ENCODE measurements at places on chromosomes 13 and 19.

DNA sequence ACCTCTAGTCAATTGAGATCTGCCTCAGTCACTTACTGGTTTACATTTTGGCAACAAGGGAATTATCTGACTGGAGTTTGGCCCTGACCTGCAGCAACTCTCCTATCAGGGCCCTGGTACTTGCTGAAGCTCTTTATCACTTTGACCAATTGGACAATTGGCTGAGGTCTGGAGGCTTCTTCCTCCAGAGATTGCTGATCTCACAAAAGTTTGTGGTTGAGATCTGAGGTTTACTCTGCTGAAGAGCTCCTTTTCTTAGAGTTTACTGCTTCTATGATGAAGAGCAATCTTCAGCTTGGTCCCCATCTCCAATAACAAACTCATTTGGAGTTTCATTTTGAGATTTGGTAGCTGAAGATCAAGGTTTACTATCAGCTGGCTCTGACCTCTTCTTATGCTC, 276.9 kb upstream of the SGCG start:
- DNase-seq: no peak

- no peak for DNase-seq
Observed at GRCh38 chr13:49323344-49323743, 75.6 kb downstream of the CDADC1 start.

GRCh38 chr19:38736036-38736412, 8.2 kb downstream of the CAPN12 start:
- peak; percentile 61 for DNase-seq

- no peak for DNase-seq
Observed at GRCh38 chr13:51324714-51325420, 14.6 kb upstream of the SERPINE3 start.

- no peak for DNase-seq
Observed at GRCh38 chr13:90534617-90535370, 812.7 kb upstream of the MIR17HG start.

DNA sequence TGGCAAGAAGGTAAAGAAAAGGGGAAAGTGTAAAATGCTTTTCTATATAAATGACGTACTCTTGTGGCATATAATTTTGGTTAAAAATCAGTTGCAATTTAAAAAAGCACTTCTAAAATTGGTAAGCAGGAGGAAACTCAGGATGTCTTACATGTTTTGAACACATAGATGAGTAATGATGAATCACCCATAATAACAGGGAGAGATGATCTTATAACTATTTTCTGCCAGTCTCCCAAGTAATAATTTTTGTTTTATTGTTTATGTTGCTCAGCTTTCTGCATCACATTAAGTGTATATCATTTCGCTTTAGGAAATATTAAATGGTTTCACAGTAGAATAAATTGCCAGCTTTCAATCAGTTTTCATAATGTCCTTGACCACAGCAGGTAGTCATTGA, 1430.7 kb upstream of the PCDH20 start:
- DNase-seq: no peak

DNA sequence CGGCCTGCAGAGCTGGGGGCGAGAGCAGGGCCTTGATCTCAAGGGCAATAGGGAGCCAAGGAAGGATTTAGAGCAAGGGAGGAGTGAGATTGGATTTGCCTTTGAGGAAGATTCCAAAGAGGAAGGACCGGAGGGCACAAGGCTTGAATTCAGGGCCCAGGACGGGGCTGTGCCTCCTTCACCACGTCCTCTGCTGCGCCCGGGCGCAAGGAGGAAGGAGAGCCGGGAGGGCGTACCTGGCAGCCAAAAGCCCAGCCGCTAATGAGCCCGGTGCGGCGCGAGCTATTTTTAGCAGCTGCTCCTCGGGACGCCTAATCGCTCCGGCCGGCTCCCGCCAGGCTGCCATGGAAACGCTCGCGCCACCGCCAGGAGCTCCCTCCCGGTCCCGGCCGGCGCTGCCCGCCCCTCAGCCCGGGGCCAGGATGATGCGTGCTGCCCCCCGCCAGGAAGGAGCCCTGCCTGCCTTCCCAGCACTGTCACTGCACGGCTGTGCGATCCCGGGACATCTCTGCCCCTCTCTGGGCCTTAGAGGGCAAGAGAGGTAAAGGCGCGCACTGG, 31.3 kb downstream of the TINCR start:
- peak; percentile 84 for DNase-seq

DNA sequence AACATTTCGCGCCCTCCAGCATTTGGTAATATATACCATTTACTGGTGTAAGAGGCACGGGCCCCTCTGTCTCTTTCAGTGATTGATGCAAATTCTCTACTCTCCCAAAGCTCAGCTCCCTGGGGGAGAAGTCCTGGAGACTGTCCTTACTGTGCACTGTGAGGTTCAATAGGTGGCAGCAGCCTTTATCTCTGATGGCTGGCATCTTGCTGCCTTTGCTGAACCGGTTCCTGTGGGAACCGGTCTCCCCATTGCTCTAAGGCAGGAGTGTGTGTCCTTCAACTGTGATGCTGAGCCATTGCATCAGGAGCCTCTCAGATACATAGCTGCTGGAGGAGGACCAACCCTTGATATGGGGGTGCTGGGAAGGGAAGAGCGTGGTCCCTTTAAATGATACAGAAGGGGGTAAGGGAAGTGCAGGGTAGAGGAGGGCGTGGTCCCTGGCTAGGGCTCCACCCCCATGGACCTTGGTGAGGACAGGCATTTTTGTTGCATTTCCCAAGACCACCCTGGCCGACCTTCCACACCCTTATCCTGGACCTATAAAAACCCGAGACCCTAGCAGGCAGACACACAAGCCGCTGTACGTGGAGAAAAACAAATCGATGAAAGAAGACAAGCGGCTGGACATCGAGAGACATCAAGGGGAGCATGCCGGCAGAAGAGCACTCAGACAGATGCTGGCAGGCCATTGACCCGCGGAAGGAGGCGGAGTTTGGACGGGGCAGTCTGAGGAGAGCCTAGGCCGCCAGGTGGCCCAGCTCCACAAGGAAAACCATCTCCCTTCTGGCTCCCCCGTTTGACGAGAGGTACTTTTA, 41.1 kb upstream of the GTF3A start:
- no peak for DNase-seq

DNA sequence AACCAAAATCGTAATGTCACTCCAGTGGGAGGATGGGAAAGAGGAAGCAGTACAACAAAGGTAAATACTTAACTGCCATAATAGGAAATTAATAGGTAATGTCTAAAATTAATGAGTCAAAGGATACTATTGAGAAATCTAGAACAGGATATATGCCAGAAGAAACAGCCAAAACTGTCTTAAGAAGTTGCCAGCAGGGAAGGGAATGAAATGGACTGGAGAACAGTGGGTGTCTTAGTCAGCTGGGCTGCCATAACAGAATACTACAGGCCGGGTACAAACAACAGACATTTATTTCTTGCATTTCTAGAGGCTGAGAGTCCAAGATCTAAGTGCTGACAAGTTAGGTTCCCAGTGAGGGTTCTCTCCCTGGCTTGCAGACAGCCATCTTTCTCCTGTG, 40.3 kb upstream of the IPO5 start:
- DNase-seq: no peak

GRCh38 chr13:66036024-66036614, 1194.0 kb downstream of the PCDH9 start:
- no peak for DNase-seq

GRCh38 chr13:70960841-70961443, 852.7 kb upstream of the KLHL1 start:
- DNase-seq: no peak

- DNase-seq: no peak
Observed at GRCh38 chr13:51916051-51916818, 54.5 kb downstream of the CCDC70 start.

- DNase-seq: no peak
Observed at GRCh38 chr19:18804139-18804601, 13.1 kb upstream of the COMP start.

DNA sequence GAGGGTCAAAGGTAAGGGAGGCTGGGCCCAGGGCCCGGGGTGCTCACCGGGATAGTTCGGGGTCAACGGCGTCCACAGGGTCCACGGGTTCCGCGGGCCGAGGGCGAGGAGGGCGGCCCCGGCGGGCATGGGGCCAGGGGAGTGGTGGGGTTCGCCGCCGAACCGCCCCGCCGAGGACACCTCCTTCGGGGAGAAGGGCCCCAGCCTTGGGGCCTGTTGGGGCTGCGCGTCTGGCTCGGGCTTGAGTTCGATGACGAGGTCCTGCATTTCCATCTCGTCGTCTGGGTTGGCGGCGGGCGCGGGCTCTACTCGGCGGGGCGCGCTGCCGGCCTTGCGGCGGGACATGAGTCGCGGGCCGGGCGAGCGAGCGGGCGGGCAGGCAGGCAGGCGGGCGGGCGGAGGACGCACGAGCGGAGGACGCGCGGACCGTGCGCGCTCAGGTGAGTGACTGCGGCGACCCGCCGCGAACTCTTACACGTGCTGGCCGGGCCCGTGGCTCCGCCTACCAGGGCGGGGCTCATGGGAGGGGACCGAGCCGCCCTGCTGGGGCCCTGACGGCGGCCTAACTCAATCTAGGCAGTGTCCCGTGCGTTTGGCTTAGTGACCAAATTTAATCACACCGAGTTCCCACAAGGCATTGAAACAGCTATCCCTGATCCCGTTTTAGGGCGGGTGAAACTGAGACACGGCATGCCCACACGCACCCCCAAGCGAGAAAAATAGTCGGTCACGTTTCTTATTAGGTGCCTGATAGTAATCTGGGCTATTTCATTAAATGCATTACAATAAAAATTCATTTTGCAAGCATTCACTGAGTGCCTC, at the start of gene ZNF296:
Gene ZNF296, minus strand, starts transcription at position 450 of the 822 bp plus-strand sequence. Its CDS starts 105 bp downstream, at position 345.
- peak; percentile 86 for DNase-seq

GRCh38 chr13:112132619-112133018, 65.7 kb downstream of the SOX1 start:
- no peak for DNase-seq

DNA sequence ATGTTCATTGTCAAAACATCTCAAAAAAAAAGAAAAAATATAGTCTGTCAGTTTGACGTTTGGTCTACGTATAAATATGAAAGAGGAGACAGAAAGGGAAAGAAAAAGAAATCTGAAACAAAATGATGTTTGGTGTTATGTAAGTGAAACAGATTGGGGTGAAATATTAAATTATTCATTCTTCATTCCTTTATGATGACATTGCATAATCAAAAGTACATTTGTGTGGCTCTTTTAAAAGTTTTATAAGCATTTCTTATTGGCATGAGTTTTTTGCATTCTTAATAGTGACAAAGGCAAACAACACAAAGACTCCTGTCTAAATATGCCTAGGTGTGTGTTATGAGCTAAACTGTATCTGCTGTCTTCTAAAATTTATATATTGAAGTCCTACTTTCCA, 232.6 kb downstream of the EFNB2 start:
- DNase-seq: no peak

GRCh38 chr13:76883236-76883635, 3.0 kb downstream of the KCTD12 start:
- no peak for DNase-seq

GRCh38 chr13:94243551-94243950, 235.9 kb downstream of the DCT start:
- no peak for DNase-seq

DNA sequence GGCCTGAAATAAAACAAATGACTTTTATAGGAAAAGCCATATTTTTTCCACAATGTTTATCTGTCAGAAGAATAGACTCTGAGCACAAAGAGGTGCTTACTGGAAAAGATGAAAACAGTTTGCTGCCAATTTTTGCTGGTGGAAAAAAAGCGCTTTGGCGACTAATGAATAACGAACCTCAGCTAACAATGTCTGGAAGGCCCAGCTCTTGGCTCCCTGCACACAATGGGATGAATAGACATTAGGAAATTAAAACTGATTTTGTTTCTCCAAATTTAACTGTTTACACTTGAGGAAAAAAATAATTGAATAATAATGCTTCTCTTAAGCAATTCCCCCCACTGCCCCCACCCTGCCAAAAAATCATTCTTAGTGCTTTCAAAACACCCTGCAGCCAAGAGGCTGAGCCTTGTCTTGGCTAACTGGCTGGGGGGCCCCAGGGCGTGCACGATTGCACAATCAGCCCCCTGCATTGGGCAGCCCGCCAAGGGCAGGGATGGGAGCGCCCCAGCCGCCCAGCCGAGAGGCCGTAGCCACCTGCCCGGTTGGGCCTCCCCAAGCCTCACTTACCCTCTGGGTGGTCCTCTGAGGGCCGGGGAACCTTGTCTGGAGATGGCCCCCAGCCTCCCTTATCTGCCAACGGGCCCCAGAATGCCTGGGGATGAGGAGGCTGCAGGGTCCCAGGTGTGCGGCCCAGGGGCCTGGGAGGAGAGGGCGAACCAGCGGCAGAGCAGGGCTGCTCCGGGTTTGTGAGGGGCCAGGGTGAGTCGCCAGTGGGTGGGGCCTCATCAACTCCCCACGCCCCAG, 16.8 kb downstream of the CEBPG start:
- peak; percentile 84 for DNase-seq

GRCh38 chr13:112213467-112214255, 146.7 kb downstream of the SOX1 start:
- no peak for DNase-seq

DNA sequence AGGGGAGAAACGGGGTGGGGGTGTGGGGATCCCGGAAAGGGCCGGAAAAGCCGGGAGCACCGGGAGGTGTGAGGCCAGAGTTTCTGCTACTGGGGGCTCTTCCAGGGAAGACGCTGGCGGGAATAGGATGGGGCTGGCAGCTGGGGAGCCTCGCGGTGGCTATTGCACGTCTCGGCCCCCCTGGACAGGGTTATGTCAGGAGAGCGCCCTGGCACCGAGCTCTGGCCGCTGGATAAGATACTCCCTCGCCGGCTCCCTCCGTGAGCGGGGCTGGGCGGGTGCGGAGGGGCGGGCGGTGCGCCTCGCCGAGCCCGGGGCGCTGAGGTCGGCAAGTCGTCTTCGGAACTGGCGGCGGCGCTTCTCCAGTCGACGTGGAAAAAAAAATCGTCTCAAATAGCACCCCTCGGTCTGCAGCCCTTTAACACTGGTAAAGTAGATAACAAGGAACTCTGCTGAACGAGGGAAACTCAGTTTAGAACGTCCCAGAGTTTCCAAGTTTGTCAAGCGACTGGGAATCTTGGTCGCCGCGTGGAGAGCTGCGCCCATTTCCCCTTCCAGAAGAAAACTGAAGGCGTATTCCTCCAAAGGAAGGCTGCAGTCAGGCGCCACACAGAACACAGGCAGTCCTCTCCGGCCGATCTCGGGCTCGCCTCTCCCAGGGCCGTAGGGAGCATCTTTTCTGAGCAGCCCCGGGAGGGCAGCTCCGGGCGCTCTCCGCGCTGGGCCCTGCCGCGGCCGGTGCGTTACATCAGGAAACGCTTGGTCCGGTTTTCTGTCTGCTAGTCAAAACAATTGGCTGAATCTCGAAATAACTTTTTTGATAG, 115.1 kb downstream of the KCNRG start:
- peak; percentile 62 for DNase-seq

Measured in Right ventricle myocardium superior (tissue), 1 donor.